ENCODE measurements at places on chromosomes 5 and 9. TPM values are rescaled to one million over a fixed set of nuclear protein-coding genes. Genes with fewer than 3 reads are reported as not detected.

The ROR2 gene
- total RNA-seq, result 0.31 TPM

The C9orf43 gene
- total RNA-seq, result 0.81 TPM

The SPACA9 gene
- total RNA-seq, result 1.8 TPM

The CACNA1B gene
- 0.17 TPM for total RNA-seq

The SOHLH1 gene
- total RNA-seq, result not detected

The SPATA31A3 gene
- not detected for total RNA-seq

The C5orf58 gene
- total RNA-seq, result not detected

The TMEM252 gene
- total RNA-seq, result not detected

The C9 gene
- not detected for total RNA-seq

The FGD3 gene
- 47.7 TPM for total RNA-seq

The SHC3 gene
- not detected for total RNA-seq

The HSPA4 gene
- 236 TPM for total RNA-seq

Data from activated CD4-positive, alpha-beta memory T cell treated with anti-CD3 and anti-CD28 coated beads for 36 hours (primary cell).